NCI-H1105 treated with DMSO at 0.1 percent for 48 hours (cell line): ENCODE measurements at places on chromosomes 13 and 19.

DNA sequence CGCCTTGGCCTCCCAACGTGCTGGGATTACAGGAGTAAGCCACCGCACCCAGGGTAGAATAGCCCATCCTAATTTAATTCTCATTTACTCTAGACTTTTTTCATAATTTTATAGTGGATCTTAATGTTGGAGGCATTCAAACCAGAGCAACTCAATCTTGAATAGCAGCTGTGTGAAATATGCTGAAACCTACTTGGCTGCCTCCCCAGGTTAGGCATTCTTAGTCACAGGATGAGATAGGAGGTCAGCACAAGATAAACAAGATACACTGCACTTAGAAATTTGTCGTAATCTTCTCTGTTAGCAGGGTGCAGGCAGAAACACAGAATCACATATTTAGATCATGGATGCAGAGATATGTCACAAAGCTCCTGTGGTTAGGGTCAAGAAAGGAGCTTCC lies 2.7 kb upstream of the ZNF43 start:
- no peak for DNase-seq

- no peak for DNase-seq
Measured at GRCh38 chr13:50467156-50468110, 376.1 kb downstream of the DLEU7 start.

DNA sequence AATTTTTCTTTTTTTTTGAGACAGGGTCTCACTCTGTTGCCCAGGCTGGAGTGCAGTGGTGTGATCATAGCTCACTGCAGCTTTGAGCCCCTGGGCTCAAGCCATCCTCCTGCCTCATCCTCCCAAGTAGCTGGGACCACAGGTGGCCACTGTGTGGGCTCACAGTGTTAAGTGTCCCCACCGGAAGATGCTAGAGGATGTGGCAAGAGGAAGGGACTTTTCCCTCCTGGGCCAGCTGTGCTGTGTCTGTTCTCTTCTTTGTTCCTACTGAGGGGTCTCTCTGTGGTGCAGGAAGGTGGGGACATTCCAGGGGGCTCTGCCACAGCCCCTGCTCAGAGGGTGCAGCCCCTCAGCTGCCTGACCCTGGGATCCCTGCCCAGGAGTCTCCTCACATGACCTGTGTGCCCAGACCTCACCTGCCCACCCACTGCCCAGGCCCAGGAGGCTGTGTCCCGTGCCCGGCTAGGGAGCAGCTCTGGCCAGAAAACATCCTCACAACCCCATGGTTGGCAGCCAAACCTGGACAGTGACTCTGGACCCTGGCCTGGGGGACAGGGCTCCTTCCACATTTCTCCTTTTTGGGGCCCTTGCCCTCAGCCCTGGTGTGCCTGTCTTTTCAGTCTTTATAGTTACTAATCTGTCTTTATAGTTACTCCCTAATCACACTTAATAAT lies 14.4 kb upstream of the ANKRD10 start:
- no peak for DNase-seq

- DNase-seq, result no peak
Measured at GRCh38 chr13:109672545-109672944, 113.8 kb downstream of the IRS2 start.

DNA sequence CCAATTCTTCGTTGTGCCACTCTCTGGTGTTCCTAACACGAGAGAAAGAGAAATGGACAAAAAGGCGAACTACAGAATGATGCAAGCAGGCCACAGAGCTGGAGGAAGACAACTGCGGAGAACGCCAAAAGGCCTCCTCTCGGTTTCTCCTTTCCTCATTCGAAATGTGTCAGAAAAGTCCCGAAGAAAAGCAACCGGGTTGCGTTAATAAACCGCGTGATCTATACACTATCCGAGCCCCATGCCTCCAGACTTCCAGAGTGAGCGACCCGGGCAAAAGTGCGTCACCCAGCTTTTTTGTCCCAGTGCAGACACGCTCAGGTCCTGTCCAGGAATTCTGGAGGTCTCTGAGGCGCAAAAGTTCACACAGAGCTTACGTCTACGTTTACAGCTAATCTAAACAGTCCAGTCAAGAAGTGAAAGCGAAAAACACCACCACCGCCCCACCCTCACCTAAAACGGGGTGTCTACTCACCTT lies 413 bp downstream of the N4BP2L2 start:
- no peak for DNase-seq

DNA sequence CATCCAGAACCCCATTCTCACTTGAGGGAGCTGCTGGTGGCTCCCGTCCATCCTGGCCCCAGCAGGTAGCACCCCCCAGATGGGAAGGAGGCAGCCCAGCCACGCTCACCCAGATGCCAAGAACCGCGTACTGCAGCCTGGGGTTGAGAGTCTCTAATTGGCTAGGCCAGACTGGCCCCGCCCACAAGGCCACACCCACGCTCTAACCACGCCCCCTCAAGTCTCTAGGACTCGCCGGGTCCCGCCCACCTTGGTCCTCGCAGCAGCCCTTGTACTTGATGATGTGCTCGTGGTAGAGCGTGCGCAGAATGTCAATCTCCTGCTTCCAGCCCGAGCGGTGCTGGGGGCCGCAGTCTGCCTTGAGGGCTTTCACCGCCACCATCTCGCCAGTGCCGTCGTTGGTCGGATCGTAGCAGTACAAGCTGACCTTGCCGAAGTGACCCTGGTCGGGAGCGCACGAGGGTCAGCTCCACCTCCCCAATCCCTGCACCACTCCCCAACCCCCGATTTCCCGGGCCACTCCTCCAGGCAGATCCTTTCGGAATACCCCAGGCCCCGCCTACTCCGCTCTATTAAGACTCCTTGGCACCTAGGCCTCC lies 14.5 kb upstream of the ICAM3 start:
- DNase-seq, result no peak

- no peak for DNase-seq
Measured at GRCh38 chr13:29954082-29955028, 103.9 kb upstream of the UBL3 start.
